Fibroblast of skin of abdomen (primary cell): ENCODE measurements at places on chromosomes 5 and 9.
A peak's percentile ranks its signal among the peaks of the same experiment; 100 is the strongest.

- peak; percentile 19 for DNase-seq
Observed at GRCh38 chr9:13690595-13690994, 411.1 kb upstream of the MPDZ start.

- DNase-seq: peak; percentile 65
Observed at GRCh38 chr5:120808135-120808534, 344.0 kb downstream of the PRR16 start.

DNA sequence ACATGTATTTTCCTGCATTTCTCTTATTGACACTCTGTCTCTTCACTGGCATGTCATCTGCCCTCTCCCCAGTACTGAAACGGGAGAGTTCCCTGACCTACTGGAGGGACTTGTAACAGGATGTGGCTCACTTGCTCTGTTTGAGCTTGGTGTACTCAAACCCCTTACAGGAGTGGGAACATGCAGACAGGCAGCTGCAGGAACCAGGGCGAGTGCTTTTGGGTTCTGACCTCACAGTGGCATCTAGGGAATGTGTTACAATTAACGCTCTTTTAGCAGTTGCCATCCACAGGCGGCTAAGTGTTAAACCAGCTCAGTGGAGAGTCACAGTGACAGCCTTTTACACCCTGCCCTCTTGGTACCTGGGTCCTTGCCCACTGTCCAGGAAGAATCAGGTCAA lies 300.3 kb upstream of the GRAMD2B start:
- no peak for DNase-seq

- DNase-seq: no peak
Observed at GRCh38 chr9:19665146-19665863, 123.5 kb downstream of the SLC24A2 start.

GRCh38 chr5:28430565-28431178 lies 1392.3 kb upstream of the CDH9 start:
- peak; percentile 4 for DNase-seq

- peak; percentile 18 for DNase-seq
Observed at GRCh38 chr9:1837453-1838084, 177.6 kb upstream of the SMARCA2 start.

DNA sequence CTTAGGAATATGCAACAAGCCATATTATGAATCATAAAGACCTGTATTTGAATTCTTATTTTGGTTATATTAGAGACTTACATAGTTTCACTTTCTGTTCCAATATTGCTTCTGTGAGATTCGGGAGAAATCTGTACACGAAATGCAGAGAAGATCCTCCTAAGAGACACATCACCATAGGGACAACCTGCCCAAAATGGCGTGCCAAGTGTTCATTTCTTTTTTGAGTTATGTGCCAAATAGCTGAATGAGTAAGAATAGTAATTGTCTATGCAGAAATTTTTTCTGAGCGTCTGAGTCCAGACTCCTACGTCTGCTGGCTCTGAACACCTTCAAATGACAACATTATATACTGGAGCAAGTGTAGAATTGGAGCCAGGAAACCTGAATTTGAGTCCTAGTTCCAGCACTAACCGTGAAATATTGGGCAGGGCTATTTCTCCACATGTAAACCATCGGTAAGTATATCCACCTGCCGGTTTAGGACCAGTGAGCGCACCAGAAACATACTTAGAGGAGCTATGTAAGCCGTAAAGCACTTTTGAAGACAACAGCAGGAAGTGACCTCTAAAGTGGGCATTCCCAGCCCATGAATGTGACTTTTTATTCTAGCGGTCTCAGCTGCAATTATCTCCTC lies 163.9 kb upstream of the DMRT1 start:
- no peak for DNase-seq

GRCh38 chr5:151017897-151018296 lies 2.5 kb upstream of the GPX3 start:
- DNase-seq: no peak

- peak; percentile 86 for DNase-seq
Observed at GRCh38 chr5:58156973-58157701, 302.7 kb downstream of the PLK2 start.

- DNase-seq: no peak
Observed at GRCh38 chr9:131397100-131397790, 3.4 kb downstream of the PRRC2B start.

- no peak for DNase-seq
Observed at GRCh38 chr9:81548911-81549310, 140.4 kb downstream of the TLE1 start.

DNA sequence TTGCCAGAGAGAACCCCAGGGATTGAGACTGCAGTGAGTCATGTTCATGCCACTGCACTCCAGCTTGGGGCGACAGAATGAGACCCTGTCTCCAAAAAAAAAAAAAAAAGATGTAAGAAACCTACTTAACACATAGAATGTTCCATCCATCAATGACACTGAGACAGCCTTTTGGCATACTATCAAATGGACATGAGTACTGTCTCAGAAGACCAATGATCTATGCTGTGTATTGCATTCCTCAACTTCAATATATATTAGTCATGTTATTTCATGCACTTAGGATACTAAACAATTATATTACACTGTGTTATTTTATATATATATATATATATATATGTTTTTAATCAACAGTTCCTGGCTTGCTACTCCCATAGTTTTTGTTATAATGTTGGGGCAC lies 57.1 kb upstream of the ANKH start:
- peak; percentile 94 for DNase-seq

DNA sequence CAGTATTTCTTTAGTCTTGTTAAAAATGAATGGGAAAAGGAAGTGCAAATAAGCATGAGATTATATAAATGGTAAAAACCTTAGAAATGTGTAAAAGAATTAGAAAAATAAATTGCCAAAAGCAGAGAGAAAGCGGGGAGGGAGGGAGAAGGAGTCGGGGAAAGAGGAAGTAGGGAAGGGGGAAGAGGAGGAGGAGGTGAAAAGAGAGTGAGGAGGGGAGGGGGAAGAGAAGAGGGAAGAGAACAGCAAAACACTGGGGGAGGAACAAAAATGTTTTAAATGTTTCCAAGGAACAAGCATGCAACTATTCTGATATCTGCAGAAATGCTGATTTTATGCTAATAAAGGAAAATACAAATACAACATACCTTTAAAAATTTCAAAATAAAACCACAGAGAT lies 317.5 kb downstream of the PIK3R1 start:
- DNase-seq: no peak

DNA sequence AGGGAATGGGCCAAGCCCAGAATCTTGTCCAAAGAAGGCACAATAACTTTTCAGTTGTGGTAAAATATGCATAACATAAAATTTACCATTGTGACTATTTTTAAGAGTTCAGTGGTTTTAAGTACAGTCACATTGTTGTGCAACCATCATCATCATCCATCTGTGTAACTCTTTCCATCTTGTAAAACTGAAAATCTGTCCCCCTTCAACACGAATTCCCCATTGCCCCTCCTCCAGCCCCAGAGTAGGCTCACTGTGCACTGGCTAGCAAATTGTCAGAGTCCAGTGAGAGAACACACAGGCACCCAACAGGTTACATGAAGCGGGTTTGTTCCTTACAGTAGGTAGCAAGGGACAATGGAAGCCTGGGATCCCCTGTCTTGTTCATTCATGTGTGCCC lies 13.7 kb downstream of the BARX1 start:
- DNase-seq: no peak

DNA sequence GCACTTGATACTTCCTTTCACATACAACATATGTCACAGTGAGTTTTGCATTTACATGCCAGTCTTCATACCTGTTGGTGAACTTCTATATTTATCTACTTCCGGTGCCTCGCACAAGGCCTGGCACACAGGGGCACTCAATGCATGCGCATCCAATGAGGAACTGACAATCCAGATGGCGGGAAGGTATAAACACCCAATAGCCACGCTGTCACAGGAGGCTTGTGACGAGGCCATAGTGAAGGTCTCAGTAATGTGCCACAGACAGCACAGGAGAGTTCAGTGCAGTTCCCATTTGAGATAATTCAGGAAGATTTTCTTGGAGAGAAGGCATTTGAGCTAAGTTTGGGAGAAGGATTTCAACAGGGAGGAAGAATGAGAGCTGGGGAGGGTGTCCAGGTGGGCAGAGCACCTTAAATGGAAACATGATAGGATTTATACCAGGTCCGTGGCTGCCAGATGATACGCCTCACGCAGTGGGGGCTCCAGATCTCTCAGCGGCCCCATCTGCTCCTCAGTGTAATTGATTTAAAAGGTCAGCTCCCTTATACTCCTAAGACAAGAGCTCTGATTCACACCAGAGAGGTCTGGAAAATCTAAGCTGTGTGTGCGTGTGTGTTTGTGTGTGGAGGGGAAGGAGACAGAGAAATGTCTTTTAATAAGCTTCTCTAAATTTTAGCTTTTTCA lies 206.2 kb downstream of the DCP2 start:
- DNase-seq: no peak

DNA sequence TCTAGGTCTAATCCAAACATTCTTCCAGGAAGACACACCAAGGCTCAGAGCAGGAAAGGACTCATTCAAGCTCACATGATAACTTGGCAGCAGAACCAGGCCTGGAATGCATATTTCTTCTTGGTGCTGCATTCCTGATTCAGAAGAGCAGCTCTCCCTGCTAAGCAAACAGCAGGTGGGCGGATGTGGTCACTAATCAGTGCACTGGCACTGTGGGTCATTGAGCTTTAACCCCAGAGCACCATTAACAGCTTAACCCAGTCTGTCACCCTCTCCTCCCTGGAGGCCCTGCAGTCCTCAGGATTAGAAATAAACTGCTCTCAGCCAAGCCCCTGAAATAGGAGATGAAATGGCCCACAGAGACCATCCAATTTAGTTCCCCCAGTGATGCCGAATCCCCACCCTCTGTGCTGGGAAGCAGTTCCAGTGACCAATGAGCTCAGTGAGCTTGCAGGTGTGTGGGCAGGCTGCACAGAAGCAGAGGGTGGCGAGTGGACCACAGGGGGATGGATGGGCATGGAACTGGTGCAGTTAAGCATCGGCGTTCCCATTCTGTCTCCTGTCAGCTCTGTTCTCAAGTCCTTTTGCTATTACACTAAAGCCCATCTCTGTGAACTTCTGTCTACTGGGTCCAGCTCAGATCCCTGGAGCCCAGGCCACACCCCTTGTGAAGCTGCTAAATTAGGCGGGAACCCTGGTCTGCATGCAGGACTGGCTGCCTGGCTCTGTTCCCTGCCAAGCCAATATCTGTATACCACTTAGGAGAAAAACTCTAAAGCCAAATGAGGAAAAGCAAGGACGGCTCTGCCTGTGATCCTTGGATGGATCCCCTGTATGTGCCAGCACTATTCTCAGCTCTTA lies 16.6 kb upstream of the MEGF9 start:
- peak; percentile 61 for DNase-seq

DNA sequence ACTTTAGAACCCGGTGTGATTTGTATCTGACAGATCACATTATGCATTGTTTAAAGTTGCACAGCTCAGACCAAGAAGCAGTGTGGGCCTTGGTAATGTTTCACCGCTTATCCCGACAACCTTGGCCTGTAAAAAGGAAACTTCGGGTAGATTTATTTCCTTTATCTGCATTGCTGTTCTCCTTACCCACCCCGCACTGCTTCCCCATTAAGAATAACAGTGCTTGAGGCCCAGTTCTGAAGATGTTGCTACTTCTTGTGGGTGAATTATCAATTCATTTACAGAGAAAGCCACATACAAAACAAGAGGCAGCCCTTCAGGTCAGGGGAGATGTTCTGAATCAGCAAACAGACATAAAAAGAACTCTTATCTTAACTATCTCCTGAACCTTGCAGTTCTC lies 8.4 kb downstream of the SMARCA2 start:
- DNase-seq: no peak

DNA sequence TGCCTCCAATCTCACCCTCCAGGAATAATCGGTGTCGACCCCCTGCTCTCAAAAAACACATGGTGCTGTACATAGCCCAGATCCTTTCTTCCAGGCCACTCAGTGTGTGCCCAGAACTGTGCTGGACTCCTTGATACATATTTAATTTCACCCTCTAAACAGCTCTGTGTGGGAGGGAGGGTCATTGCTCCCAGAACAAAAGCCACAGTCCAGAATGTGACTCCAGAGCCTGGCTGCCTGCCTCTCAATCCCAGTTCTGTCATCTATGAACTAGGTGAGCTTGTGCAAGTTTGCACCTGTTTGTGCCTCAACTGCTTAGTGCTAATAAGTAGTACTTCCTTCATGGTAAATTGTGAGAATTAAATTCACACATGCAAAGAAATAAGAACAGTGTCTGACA lies 93.1 kb downstream of the GABBR2 start:
- no peak for DNase-seq

- DNase-seq: no peak
Observed at GRCh38 chr5:67066815-67067214, 129.8 kb downstream of the CD180 start.

- DNase-seq: peak; percentile 30
Observed at GRCh38 chr5:168661593-168662485, 82.7 kb upstream of the PANK3 start.

DNA sequence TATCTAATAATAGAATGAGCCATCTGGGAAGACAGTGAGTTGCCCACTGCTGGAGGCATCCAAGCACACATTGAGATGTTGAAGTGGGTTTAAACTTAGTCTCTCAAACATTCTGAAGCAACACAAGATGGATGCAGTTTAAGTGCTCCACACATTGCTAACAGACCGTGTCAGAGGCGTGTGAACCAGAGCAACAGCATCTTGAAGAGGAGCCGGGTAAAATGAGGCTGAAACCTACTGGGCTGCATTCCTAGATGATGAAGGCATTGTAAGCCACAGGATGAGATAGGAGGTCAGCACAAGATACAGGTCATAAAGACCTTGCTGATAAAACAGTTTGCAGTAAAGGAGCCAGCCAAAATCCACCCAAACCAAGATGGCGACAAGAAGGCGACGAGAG lies 73.5 kb upstream of the TMEM215 start:
- no peak for DNase-seq

- peak; percentile 24 for DNase-seq
Observed at GRCh38 chr5:161546470-161547301, at the start of gene GABRB2. TSS of gene GABRB2 (minus strand) at chr5:161546725. CDS start at chr5:161546643, 82 bp downstream.

DNA sequence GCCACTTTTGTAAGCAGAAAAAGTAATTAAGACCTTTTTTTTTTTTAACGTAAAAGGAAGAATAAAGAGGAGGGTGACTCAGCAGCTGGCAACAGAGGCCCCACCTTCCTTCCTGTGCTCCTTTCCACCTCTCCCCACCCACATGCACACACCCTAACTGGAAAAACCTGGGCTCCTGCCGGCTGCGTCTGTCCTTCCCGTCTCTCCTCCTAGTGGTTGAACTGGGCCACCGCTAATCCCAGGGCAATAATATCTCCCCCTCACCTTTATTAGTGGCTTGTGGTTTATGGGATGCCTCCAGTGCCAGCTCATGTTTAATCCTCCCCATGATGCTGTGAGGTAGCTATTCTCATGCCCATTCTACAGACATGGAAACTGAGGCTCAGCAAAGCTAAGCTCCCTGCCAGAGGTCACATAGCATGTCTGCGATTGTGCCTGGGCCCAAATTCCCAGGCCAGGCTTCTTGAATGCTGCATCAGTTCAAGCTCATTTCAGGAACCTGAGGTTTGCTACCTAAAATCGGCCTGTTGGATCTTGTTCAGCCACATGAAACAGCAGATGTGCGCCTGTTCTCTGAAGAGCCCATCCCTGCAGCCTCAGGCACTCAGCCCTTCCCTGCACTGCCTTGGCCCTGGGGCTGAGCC lies 60.9 kb upstream of the IL17B start:
- peak; percentile 58 for DNase-seq

DNA sequence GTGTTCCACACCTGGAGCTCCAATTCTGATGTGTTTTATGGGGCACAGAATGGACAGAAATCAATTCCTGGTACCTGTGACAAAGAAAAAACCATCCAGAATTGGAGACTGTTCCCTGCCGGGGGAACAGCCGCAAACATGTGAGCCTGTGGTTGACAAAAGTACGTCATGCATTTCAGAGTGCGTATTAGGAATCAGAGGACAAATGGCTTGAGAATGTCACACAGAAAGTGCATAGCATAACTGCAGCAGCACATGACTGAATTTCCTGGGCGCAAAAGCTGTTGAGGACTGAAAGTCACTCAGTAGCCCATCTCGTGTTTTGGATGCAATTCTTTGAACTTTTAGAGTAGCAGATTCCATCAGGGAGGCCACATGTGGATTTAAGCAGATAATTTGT lies 85.1 kb downstream of the TRIO start:
- peak; percentile 64 for DNase-seq
